ENCODE measurements at places on chromosomes 2 and 18.

- no peak for DNase-seq
These were observed 14.1 kb downstream of the NMS start for GRCh38 chr2:100484390-100484789.

DNA sequence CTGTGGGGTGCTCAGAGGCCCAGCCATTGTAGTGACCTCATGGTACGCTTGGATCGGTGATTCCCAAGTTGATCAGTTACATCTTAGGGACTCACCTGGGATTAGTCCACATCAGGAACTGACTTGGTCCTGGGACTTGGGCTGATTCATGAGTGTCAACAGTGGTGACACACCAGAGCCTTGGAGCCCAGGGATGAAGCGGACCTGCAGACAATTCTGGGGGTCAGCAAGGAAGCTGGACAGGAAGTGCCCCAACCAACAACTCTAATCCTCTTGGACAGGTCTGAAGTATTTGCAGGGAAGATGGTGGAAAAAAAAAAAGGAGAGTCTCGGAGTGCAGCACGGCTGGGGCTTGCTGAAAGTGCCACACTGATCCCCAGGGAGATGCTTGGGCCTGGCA is 288.6 kb downstream of the PHLPP1 start:
- DNase-seq, result no peak

- DNase-seq, result no peak
These were observed 5.2 kb upstream of the SCN7A start for GRCh38 chr2:166499281-166499680.

GRCh38 chr2:43518181-43518580 is 77.7 kb downstream of the THADA start:
- DNase-seq, result no peak

DNA sequence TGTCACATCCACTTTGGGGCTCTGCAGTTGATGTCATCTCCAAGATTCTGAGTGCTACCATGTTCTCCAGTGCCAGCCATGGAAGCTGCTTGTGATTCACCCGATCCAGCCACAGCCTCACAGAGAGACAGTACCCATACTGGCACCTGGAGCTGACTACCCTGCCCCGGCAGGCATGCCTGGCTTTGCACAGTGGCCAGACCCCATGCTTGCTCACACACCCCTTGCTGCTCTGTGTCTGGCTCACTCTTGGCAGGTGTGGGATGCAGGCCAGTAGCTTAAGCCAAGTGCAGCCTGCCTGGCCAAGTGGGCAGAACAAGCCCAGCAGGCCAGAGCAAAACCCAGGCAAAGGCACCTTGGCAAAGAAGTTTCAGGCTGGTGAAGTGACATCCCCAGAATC is 828.4 kb upstream of the VRK2 start:
- no peak for DNase-seq

DNA sequence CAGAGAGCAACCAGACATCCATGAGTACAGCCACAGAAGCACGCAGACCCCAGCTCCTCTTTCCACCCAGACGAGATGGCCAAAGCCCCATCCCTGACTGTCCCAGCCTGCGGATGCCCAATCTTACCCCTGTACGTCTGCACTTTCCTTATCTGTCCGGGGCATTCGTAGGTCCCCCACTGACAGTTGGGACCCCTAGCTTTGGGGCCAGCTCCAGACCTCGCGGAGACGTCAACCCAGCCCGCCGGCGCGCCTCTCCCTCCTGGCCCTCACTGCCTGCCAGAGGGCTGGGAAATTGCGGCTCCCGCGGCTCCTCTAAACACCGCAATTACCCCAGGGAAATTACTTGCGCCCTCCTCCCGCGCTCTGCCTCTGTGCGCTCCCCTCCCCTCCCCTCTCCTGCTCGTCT is 2.3 kb downstream of the ECEL1 start:
- DNase-seq, result no peak

- no peak for DNase-seq
These were observed 72.1 kb upstream of the LYPD6B start for GRCh38 chr2:148966438-148966758.

GRCh38 chr2:237732790-237733381 is 65.7 kb upstream of the RBM44 start:
- no peak for DNase-seq

GRCh38 chr2:38406597-38407110 is 29.6 kb upstream of the ATL2 start:
- no peak for DNase-seq

DNA sequence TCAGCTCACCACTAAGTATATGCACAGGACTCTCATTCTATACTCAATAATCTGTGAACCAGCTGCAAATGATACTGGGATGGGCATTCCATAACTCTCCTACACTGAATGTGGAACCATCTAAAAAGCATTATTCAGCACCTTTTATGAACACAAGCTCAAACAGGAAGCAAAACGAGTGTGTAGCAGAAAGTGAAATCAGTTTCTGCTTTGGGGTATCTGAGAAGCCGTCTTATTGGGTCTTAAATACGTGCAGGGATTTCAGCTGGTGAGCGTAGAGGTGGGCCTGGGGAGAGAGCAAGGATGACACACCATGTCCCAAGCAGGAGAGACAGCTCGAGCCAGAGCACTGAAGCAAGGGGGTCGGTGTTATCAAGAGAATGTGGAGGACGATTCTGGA is 120.0 kb upstream of the TTN start:
- DNase-seq, result no peak

DNA sequence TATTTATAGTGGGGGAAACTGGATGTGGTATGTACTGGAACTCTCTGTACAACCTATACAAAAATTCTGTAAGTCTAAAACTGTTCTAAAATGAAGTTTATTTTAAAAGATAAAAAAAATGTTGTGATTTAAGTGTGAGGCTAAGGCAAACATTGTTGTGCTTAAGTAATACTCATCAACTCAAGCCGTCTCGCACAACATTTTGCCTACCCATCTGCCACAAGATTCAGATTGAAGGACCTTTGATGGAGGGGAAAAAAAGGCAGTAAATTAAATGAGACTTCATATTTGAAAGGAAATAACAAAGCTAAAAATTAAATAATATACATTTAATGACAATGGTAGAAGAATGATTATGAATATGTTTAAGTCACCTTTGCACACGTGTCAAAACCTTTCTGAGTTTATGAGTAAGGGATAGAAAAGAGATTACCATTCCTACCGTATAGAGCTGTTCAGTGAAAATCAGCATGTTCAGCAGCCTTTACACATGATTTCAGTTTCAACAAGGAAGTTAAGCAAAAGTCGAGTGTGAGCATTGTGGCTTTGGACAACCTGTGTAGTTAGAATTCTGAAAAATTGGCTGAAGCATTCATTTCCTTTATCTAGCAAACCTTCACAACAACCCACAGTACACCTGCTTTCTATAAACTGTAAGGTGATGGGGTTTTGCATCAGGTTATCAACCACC is 499.3 kb downstream of the IRS1 start:
- DNase-seq, result no peak

- no peak for DNase-seq
These were observed 28.2 kb downstream of the UBE2F start for GRCh38 chr2:237995036-237995435.

DNA sequence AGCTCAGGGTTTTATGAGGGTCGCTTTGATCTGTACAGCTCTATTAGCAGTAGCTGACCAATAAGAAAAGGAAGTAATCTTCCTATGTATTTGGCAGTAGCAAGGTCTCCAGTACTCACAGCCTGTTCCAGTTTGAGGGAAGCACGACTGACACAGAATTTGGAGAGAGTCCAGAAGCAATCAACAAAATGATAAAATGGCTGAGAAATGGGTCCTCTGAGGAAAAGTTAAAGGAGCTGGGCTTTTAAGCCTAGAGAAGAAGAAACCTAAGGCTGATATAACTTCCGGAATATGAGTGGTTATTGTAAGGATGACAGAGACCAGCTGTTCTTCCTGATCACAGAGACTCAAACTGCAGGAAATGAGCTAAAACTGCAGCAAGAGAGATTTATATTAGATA is 382.8 kb downstream of the GPD2 start:
- DNase-seq, result no peak

DNA sequence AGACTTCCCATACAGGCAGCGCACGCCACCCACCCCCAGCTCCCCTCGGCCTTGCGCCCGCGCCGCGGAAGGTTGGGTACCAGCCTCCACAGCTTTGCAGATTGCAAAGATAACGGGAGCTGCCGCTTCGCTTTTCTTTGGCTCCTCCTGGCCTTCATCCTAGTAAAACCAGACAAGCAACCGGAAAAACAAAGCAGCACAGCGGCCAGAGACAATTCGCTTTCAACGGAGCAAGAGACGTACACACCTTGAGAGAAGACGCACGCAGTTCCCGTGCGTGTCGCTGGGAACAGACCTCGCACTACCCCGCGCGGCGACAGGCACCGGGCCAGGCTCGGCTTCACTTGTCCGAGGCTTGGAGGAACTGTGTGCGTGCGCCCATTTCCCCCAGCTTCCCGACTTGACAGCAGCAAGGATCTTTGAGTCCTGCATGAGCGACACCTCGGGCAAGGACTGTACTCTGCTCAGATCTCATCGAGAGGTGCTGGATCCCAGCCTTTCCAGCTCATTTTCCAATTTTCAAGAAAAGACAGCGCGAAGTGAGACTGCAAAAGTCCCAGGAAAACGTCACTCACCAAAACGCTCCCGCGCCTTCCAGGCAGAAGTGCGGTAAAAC is 964 bp downstream of the ZBTB7C start:
- DNase-seq, result peak; percentile 11

GRCh38 chr18:12287131-12287681 is 20.8 kb upstream of the TUBB6 start:
- no peak for DNase-seq

- DNase-seq, result peak; percentile 33
These were observed 42.4 kb downstream of the HK2 start for GRCh38 chr2:74876081-74876886.
